ENCODE measurements at places on chromosomes 7 and 10.

DNA sequence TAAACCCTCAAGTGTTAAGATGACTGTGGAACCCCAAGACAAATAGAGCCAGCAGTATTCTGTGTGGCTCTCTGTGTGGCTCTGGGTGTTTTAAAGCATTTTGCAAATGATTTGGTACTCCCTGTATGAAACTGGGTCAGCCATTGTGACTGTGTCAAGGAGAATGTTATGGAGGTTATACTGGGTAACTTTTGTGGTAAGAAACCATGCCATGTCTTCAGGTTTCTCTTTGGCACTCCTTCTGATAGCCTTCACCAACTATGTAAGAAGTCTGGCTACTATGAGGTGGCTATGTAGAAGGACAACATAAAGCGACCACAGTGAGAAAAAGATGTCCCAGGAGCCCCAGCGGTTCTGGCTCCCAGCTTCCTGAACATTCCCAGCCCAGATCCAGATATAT lies 226.6 kb upstream of the RHOBTB1 start:
- DNase-seq, result no peak

DNA sequence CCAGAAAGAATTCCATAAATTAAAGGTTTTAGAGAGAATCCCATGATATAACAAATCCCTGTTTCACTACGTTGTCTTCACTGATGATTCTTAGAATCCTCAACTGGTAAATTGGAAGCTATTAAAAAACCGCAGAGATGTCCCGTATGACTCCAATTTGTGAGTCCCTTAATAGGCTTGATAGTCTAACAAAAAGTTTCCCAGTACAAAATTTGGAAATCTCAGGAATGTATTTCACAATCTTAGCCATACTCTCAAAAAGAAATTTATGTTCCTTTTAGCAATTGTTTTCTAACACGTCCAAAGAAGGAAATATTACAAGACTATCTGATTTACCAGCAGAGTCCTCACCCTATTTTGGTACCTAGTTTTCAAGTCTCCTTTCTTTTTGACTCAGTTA lies 2.5 kb downstream of the TES start:
- DNase-seq, result no peak

DNA sequence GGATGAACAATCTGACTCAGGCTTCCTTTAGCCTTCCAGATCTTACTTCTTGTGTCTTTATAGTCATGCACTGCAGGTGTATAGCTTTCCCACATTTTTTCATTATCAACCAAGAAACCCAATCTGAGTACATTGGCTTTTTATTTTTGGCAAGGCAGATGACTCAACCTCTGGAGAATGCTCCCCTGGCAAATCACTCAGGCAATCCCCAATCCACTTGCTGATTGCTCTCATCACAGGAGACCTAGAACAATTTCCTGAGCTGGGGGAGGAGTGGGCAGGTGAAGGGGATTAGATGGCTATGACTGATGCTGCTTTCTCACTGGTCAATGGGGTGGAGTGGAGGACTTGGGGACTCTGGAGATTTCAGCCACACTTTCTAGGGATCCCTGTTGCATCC lies 134.4 kb downstream of the SLC16A9 start:
- no peak for DNase-seq

- DNase-seq, result no peak
Observed at GRCh38 chr10:98314532-98315284, 46.7 kb upstream of the LOXL4 start.

DNA sequence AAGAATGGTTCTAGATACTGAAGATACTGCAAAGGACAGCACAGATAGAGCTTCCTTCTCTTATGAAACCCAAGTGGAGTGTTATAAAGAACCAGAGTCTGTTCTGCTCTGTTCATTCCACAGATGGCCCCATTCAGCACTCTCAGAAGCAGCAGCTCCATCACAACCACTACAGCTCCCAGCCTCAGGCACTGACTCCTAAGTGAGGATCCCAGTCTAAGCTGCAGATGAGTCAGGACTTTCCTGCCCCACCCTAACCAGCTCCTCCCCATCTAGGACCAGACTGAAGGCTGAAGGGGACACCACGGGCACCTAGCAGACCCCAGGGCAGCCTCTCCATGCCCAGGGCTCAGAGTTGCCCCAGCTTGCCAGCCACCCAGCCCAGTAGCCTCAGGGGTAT lies 379.8 kb downstream of the GRID1 start:
- no peak for DNase-seq

- peak; percentile 20 for DNase-seq
Observed at GRCh38 chr10:112446055-112446854, 459 bp downstream of the ZDHHC6 start.

DNA sequence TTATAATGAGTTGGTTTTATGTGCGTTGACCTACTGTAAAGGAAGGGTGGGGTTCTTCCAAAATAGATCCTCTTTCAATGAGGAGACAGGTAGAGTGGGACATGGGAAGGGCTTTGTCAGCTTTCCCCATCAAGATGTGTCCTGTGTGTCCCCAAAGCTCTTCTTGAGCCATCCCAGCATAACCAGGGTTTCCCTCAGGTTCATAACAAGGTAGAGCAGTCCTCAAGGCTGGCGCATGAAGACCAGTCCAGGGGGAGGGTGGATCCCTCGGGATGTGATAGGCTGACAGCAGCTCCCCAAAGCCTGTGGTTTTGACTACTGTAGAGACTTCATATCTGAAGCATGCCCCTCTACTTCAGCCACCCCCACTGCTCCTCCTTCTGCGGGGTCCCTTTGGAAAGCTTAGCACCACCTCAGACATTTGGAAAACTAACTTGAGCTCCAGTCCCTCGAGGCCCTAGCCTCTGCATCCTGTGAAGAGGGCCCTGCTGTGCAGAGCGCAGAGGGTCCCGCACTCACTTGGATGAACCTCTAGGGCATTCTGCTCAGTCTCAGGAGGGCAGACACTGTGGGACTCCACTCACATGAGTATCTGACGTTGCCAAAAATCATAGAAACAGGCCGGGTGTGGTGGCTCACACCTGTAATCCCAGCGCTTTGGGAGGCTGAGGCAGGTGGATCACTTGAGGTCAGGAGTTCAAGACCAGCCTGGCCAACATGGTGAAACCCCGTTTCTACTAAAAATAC lies 1.1 kb upstream of the GIMAP8 start:
- no peak for DNase-seq

- DNase-seq, result no peak
Observed at GRCh38 chr10:15344876-15345285, 26.2 kb downstream of the FAM171A1 start.

DNA sequence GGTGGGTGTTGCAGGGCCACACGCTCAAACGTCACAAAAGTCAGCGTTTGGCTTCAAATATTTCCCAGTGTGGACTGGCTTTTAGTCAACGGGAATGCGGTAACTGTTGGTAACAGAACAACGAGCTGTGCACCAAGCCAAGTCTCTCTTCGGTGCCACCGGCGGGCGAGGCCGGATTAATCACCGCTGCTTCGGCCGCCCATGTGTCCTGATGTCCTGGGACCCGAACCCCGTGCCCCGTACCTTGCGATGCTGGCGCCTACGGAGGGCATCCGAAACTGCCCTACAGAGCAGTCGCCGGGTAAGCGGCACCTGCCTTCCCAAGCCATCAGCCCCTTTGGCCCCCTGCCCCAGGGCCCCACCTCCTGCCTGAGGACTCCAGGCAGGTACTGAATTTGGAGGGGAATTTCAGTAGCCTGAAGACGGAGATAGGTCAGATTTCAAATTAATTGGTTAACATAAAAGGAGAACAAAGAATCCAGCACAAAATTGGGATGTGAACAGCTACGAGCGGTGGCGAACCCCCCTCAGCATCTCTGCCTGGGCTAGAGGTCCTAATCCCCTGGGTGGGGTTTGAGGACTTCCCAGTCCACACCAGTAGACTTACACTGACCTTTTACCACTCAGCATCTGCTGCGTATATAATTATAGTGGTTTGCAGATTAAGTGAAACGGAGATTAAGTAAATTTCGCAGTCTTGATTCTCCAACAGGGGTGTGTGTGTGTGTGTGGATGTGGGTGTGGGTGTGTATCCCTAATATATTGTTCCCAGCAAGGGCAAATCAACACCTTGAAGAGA lies at the start of gene LRRC72:
Gene LRRC72 (plus strand): TSS at position 84 of the 799 bp plus-strand sequence. CDS start 128 bp downstream, at position 212.
- no peak for DNase-seq

DNA sequence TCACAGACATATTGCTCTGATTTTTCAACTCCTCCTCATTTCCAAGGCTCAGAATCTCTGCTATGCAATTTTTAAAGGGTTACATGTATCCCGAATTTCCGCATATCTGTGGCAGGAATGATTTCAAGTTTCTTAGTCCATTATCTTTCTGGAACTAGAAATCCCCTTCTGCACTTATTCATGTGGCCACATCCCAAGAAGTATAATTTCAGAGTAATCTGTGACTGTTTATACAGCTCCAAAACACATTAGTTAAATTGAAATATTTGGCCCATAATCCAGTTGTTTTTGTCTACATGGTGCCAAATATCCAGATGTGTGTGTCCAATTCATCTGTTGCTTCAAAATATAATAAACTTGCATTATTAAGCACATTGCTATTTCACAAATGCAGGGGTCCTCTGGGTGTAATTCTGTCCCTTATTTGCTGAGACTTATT lies 271.2 kb downstream of the ARHGAP12 start:
- DNase-seq, result no peak

GRCh38 chr7:117068511-117069145 lies 115.3 kb downstream of the ST7 start:
- no peak for DNase-seq

DNA sequence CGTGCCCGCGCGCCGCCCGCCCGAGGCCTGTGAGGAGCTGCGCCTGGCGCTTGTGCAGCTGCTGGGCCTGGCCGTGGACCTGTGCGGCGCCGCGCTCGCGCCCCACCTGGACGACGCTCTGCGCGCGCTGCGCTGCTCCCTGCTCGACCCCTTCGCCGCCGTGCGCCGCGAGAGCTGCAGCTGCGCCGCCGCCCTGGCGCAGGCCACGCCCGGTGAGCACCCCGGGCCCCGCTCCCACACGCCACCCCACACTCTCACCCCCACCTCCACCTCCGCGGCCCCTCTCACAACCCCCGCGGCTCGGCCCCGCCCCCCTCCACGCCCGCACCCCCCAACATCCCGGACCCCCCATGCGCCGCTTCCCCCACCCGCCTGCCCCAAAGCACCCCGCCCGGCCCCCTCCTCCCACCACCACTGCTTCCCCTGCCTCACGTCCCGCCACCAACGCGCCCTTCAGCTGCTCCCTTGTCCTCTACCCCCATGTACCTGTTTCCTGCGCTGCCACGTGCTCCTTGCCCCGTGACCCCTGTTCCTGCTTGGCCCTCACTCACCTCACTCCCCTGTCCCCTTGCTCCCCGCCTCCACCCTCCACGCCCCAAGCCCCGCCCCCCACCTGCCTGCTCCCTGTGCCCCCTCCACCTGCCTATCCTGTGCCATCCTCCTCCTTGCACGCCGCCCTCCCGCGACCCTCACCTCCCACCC lies at the start of gene PRKAR1B:
Gene PRKAR1B (minus strand): TSS at position 178 of the 702 bp plus-strand sequence. CDS start 15,776 bp downstream, outside the sequence.
- DNase-seq, result peak; percentile 63

DNA sequence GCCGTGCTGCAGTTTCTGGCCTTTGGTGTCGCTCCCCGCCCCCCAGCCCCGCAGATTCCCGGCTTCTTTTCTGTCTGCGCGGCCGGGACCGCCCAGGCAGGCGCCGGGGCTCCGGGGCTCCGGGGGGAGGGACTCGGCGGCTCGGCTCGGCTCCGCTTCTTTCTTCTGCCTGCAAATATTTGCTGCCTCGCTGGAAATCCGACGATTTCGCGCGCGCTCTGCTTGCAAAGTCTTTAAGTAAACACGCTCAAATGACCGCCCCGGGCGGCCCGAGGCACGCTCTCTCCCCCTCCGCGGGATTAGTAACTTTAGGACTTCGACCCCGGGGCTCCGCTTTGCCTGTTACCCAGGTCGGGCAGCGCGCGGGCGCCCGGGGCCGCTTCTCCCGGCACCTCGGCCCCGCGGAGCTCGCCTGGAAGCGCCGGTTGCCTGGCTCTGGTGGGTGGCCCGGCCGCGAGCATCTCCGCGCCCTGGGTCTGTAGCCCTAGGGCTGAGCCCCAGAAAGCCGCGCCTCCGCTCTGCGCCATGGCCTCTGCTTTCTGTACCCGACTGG lies 3.9 kb upstream of the GATA3 start:
- peak; percentile 43 for DNase-seq

DNA sequence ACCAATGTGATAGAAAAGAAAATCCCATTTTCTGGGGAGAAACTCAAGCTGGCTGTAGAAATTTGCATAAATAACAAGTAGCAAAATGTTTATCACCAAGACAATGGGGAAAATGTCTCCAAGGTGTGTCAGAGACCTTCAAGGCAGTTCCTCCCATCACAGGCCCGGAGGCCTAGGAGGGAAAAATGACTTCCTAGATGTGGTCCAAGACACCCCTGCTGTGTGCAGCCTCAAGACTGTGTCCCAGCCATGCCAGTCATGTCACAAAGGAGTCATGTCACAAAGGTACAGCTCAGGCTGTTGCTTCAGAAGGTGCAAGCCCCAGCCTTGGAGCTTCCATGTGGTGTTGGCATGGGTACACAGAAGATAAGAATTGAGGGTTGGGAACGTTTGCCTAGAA lies 33.7 kb upstream of the THSD7A start:
- DNase-seq, result no peak

DNA sequence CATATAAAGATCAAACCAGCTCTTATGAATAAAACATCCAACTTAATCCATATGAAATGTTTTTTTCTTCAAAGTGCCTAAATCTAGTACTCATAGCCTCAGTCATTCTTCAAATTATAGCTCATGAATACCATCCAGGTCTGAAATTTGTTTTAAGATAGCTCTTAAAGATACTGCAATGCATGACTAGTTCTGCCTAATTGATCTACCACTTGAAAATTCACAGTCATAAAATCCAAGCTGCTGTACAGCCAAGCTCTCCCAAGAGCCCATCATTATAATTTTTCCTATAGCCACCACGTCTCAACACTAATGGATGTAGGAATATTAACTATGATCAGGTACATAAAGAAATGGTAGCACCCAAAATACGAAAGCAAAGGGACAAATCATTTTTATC lies 87.9 kb upstream of the RNF148 start:
- no peak for DNase-seq

- DNase-seq, result no peak
Observed at GRCh38 chr10:102537948-102538347, 34.2 kb downstream of the SUFU start.

- no peak for DNase-seq
Observed at GRCh38 chr7:112143136-112143535, 63.1 kb downstream of the DOCK4 start.

- no peak for DNase-seq
Observed at GRCh38 chr10:87705339-87705738, 45.7 kb downstream of the PAPSS2 start.

DNA sequence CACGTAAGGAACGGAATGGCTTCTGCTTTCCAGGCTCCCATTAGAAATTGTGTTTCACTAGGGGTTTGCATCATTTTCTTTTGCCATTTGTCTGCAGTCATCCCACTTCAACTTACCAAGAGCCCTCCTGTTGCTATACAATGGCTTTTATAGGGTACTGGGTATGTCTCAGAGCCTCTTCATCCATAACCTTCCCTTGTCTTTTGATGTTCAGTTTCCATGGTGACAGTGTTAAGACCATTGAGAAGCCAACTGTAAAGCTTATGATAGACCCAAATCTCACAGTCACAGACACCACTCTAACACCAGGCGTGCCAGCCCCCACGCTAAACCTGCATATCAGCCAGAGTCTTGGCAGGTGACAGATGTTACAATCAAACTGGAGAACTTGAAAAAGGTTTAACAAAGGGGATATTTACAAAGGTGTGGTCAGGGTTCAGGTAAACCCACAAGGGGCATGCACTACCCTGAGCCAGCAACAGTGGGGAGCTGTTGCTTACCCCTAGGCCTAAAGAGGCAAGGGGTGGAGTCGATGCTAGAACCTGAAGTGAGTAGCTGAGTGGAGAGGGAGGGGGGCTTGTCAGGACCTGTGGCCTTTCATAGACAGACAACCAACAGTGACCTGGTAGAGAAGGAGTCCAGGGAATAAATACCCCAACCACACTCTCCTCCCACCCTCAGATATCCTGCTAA lies 53.2 kb upstream of the ABLIM1 start:
- no peak for DNase-seq

Data from mucosa of descending colon (tissue), 3 donors.